Posterior cingulate gyrus (tissue), 11 donors: ENCODE measurements at places on chromosomes 16 and 17.

DNA sequence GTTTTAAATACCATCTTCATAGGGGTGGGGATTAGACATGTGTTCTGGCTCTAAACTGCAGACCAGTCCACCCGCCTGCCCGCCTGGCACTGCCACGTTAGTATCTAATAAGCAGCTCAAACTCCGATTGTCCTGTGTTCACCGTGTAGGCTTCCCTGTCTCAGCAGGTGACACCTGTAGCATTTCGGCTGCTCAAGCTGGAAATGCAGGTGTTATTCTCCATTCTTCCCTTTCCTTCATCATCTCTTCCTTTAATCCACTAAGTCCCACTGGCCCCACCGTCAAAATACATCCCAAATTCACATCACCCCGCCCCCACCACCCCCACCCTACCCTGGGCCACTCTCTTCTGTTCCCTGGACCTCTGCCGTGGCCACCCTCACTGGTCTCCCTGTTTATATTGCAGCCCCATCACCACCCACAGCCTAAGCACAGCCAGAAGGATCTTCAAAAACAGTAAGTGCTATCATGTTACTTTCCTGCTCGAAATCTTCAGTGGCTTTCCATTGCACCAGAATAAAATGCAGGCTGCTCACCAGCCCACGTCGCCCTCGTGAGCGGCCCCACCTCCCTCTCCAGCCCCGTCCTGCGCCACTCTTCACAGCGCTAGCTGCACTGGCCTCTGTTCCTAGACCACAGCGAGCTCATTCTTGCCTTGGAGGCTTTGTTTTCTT is 65.1 kb downstream of the RTN4RL1 start:
- DNase-seq, result peak; percentile 43

DNA sequence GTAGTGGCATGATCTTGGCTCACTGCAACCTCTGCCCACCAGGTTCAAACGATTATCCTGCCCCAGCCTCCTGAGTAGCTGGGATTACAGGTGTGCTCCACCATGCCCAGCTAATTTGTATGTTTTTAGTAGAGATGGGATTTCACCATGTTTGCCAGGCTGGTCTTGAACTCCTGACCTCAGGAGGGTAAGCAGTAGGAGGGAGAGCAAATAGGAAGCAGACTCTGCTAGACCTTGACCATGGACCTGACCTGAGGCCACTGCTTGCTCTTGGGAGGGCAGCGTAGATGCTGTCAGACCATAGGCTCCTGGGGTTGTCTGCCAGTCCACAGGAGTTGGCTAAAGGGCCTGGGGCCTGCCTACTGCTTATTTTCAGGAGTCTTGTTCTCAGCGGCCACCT is 28.6 kb downstream of the AKAP1 start:
- DNase-seq, result no peak

- no peak for DNase-seq
Observed at GRCh38 chr16:76303637-76304314, 26.6 kb downstream of the CNTNAP4 start.

DNA sequence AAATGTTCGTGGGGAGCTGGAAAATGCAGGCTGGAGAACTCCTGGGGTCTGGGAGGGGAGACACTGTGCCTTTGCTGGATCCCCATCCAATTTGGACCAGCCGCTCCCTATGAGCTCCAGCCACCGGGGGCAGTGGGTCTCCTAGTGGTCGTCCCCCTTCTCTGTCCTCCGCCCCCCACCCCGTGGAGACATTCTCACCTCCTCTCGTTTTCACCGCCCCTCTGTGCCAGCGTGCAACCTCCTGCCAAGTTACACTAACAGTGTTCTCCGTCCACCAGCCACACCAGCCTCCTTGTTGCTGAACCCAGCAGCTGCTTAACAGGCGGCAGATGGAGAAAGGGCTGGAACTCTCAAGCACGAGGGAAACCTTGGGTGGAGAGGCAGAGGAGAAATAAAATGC is 67.4 kb upstream of the SOX9 start:
- no peak for DNase-seq

- no peak for DNase-seq
Observed at GRCh38 chr17:60159479-60159866, 9.7 kb downstream of the CA4 start.

- no peak for DNase-seq
Observed at GRCh38 chr17:31256936-31257335, 40.1 kb downstream of the OMG start.

- no peak for DNase-seq
Observed at GRCh38 chr16:84330685-84331050, 36.0 kb downstream of the WFDC1 start.

GRCh38 chr17:7667656-7668406 is 17.1 kb downstream of the ATP1B2 start:
- peak; percentile 44 for DNase-seq

- DNase-seq, result no peak
Observed at GRCh38 chr17:77414811-77415400, 274.1 kb downstream of the SEC14L1 start.

- no peak for DNase-seq
Observed at GRCh38 chr16:10965440-10966061, 21.2 kb downstream of the CLEC16A start.

GRCh38 chr17:65568918-65569317 is 7.5 kb upstream of the AXIN2 start:
- no peak for DNase-seq

- no peak for DNase-seq
Observed at GRCh38 chr17:19269106-19269505, 31.9 kb downstream of the EPN2 start.

GRCh38 chr17:14303343-14304221 is 2.7 kb downstream of the HS3ST3B1 start:
- no peak for DNase-seq

DNA sequence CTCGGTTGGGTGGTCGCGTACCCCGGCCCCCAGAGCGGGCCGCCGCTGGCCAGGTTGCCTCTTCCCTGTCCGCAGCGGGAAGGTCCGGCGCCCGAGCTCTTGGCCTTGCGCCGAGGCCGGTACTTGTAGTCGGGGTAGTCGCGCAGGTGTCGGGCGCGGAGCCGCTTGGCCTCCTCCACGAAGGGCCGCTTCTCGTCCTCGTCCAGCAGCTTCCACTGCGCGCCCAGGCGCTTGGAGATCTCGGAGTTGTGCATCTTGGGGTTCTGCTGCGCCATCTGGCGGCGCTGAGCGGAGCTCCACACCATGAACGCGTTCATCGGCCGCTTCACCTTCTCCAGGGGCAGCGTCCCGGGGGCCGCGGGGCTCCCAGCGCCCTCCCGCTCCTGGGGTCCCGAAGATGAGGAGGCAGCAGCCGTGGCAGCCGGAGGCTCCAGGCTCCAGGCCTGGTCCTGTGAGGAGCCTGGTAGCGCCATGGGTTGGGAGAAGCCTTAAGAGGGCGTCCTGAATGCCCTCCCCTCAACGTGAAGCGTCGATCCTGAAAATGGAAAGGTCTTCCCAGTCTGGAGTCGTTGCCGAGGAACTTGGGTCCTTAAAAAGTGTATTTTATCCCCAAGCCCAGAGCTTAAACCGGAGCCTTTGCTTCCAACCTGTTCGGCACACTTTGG is 558 bp downstream of the SOX15 start:
- peak; percentile 85 for DNase-seq

GRCh38 chr16:28958216-28958615 is 7.5 kb downstream of the NFATC2IP start:
- DNase-seq, result no peak

GRCh38 chr16:20410121-20410723 is 888 bp downstream of the ACSM5 start:
- DNase-seq, result no peak

- DNase-seq, result no peak
Observed at GRCh38 chr17:2017274-2017941, 7.7 kb downstream of the RTN4RL1 start.

DNA sequence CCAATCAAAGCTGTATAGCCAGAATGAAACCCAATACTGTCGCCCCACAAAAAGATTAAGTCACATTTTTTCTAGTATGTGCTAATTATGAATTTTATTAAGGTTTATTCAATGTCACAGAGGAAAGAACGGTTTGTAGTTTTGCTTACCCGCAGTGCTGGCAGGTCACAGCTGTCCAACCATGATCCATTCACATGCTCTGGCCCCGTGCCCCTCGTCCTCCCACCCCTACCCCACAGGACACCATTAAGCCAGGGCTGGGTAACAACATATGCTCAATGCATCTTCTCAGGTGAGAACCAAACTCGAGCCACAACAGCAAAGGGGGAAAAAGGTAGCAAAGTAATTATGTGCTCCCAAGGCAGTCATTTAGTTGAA is 589 bp upstream of the FBF1 start:
- no peak for DNase-seq

- DNase-seq, result no peak
Observed at GRCh38 chr17:75319904-75320691, 30.9 kb upstream of the SLC25A19 start.

- DNase-seq, result no peak
Observed at GRCh38 chr16:57788252-57788841, 13.9 kb downstream of the KIFC3 start.

DNA sequence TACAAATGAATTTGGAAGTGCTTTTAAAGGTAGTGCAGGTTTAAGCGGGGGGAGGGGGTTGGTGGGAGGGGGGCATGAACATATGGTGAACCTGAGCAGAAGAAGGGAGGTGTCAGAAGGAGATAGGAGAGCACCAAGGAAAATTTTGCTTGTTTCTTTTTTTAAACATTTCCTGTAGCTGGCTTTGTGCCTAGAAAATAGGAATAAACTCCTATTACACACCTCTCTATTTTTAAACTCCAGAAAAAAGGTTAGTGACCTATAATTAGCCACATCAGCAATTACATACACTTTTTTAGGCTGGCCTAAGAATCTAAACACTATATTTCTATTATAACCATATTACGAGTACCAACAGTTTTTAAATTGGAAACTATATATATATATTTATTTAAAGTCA is 159.1 kb downstream of the SKAP1 start:
- DNase-seq, result no peak

DNA sequence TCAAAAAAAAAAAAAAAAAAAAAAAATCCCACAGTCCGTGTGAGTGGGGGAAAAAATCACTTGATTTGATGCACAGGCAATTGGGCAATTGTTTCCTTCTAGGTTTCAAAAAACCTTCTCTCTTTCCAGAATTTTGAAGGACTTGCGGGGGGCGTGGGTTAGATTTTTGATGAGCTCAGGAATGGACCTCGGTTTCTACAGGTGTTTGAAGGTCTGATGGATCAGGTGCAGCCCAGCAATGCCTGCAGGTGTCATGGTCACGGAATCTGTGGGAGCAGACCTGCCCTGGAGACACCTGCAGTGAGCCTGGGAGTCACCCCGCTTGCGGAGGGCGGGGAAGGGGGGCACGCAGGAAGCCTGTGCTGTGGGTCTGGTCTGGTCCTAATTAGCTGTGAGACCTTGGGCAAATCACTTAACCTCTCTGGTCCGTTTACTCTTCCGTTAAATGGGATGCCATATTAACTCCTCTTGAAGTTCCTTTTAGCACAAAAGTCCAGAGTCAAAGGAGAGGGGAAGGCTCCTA is 174.2 kb downstream of the IRF8 start:
- DNase-seq, result no peak

DNA sequence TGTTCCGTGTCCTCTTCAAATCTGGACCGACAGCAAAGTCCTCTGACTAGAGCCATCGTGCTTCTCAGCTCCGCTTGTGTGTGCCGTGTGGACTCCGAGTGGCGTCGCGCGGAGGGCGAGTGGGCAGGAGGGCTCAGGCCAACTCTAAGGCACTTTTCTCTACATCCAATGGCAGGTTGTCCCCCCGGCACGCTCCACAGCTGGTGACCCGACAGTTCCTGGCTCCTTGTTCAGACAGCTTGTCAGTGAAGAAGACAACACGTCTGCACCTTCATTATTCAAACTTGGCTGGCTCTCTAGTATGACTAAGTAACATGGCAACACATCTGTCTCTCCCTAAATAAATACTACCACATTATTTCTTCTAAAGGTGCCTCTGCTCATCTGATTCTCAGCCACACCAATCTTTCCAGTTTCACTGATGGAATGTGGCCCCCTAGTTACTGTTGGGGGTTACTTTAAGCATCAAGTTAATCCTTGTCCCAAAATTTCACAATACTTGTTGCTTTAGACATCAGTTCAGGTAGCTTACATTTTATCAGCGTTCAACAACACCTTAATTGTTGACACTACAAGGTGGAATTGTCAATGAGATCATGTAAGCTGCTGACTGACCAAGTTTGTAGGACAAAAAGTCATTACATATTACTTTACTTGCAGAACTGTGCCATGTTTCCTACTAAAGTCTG is 15.4 kb downstream of the COG1 start:
- no peak for DNase-seq

- DNase-seq, result no peak
Observed at GRCh38 chr17:34146440-34147043, 108.5 kb upstream of the CCL2 start.

GRCh38 chr16:598823-599739 is 9.2 kb downstream of the RAB40C start:
- DNase-seq, result no peak

DNA sequence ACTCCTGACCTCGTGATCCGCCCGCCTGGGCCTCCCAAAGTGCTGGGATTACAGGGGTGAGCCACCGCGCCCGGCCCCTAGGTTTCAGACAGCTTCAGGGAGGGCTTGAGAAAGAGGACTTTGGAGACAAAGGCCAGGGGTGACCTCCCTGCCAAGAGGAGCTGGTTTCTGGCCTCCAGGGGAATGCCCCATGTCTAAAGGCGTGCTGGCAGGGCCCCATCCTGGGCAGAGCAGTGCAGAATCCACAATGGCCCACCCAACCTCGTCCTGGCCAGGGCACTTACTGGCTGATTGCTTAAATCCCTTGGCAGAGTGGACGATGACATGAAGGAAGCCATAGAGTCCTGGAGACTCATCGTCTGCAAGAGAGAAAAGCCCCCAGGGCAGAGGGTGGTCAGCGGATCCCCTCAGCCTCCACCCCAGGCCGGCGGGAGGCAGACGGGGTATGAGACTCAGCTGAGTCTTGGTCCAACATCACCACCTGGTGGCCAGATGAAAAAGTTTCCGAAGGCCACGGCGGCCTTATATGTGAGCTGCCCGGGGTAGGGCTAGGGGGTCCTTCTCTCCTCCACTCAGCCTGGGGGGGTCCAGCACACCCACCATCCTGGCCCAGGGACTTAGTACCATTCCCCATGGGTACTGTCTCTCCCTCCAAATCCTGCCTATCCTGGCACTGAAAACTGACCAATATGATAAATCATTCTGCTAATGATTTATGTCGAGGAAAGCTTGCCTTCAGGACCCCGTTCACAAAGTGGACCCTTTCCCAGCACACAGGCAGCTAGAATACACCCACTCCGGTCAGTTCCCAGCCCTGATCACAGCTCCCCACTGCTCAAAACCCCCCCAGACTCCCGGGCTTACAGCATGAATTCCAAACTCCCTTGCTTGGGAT is 59.1 kb downstream of the TIMM22 start:
- peak; percentile 67 for DNase-seq

DNA sequence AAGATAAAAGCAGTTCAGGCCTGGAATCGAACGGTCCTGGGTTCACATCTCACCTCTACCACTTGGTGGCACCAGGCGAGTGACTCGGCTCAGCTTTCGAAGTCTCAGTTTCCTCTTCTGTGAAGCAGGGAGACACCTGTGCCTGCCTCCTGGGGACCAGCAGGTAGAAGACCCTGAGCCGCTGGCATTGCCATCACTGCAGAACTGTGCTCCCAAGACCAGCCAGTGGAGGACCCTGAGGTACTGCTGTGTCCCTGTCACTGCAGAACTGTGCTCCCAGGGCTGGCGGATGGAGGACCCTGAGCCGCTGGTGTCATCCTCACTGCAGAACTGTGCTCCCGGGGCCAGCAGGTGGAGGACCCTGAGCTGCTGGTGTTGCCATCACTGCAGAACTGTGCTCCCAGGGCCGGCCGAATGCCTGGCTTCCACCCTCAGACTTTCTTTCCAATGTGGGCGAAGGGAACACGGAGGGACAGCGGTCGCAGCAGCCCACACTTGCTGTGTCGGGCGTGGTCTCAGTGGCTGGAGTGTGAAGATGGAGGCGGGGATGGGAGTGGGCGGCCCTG is 8.7 kb upstream of the SLC7A5 start:
- DNase-seq, result no peak

GRCh38 chr16:74774223-74775139 is at the start of gene FA2H:
TSS of gene FA2H (minus strand) at chr16:74774820. CDS start at chr16:74774755, 65 bp downstream.
- peak; percentile 89 for DNase-seq
